ENCODE measurements at places on chromosomes 4 and X. TPM values are rescaled to one million over a fixed set of nuclear protein-coding genes. Genes with fewer than 3 reads are reported as not detected.

DNA sequence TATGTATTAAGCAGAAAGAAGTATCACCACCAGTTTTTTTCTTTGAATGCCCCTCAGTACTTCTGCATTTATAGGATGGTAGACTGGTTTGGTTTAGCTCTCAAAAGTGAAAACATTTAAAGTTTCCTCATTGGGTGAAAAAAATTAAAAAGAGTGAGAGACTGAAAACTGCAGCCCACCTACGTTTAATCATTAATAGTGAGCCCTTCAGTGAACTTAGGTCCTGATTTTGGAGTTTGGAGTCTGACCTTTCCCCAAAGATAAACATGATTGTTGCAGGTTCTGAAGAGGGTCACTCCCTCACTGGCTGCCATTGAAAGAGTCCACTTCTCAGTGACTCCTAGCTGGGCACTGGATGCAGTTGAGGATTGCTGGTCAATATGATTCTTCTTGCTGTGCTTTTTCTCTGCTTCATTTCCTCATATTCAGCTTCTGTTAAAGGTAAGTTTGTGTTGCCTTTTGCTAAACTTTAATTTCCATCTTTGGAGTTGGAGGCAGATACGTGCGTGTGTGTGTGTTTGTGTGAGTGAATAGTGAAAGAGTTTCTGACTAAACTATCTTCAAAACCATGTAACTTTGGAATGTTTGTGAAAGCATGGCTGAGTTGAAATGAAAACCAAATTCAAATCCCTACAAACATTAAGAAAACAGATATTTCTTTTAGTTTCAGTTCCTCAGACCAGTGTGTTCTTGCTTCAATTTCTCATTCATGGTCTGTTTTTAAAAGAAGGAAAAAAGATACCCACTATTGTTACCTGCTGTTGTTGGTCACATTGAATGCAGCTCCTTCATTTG is at the start of gene MTTP:
TSS of gene MTTP (plus strand) at position 295 of the 795 bp plus-strand sequence. CDS start at position 381, 86 bp downstream.
- no peak for DNase-seq

- DNase-seq, result no peak
These were observed 49.2 kb downstream of the SEL1L3 start for GRCh38 chr4:25813448-25814106.

GRCh38 chr4:188190461-188190860 is 51.2 kb downstream of the TRIML1 start:
- DNase-seq, result no peak

DNA sequence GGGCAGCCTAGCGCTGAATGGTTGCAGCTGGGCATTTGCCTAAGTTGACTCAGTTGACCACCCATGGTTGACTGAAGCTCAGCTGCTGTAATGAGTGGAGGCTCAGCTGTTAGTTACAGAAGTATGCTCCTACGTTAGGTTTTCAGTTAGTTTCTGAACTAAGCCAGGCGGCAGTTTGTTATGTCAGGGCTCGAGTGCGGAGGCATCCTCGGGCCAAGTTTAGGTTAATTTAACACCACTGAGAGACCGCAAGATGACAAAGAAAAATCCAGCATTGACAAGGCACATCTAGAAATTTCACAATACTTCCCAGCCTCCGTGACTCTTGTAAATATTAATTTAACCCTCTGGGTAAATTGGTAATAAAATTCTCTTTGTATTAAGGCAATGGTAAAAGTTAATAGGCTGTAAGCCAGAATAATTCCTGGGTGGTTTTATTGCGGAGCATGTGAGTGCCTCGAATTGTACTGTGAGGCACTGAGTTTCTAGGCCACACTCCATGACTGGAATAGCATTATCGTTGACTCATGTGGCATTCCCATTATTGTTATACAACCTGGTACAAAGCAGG is 33.1 kb upstream of the CDKN2AIP start:
- no peak for DNase-seq

- DNase-seq, result no peak
These were observed 395.3 kb upstream of the CPEB2 start for GRCh38 chr4:14607001-14607400.

GRCh38 chr4:8025668-8026067 is 86.0 kb upstream of the AFAP1 start:
- no peak for DNase-seq

Gene SMAD1
- total RNA-seq, result 67.8 TPM
